Skin of body (tissue), 3 donors: ENCODE measurements at places on chromosomes 5 and 9. TPM values are rescaled to one million over a fixed set of nuclear protein-coding genes. Genes with fewer than 3 reads are reported as not detected.

- DNase-seq: no peak
Observed at GRCh38 chr5:98968056-98968564, 39.3 kb upstream of the CHD1 start.

DNA sequence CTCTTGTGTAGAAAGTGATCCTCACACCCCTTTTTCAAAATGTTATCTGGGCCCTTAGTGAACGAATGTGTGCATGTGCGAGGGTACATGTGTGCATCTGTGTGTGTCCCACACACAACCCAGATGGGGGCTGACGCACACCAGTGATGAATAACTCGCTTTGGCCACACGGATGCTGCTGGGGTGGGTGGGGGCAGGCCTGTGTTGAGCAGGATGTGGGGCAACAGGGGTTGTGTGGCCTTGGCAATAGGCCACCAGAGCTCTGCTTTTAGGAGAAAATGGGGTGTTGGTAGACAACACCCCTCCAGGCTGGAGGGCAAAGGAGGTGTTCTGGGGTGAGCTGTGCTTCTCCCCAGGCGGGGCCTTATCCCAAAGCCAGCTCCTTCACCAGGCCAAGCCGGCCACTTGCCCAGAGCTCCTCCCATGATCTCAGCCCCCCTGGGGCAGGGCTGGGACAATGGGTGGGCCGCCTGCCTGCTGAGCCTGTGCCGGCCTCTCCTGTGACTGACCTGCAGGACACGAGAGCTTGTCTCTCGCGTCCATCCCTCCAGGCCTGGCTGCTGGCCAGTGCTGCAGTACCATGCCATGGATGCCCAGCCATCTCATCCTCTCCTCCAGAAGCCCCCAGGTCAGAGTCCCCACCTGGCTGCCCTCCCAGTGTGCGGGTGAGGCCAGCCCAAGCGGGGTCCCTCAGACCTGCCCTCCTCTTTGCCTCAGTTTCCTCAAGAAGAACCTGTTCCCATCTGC lies 1.7 kb downstream of the DBN1 start:
- no peak for DNase-seq

DNA sequence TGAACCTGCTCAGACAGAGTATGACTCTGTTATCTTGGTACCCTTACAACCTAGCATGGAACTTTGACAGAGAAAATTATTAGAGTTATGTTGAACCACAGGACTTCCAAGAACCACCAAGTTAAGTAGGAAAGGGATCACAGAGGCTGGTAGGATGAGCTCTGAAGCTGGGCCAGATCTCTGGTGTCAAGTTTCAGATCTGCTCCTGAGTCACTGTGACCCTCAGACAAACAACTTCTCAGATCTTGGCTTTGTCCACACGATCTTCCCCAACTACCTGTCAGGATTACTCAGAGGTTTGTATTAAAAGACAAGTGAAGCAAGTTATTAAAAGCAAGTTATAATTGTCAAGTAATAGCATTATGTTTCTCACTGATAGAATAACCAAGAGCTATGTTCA lies 189.0 kb downstream of the SEC61B start:
- DNase-seq: no peak

GRCh38 chr5:37520811-37521210 lies 141.7 kb downstream of the WDR70 start:
- no peak for DNase-seq

DNA sequence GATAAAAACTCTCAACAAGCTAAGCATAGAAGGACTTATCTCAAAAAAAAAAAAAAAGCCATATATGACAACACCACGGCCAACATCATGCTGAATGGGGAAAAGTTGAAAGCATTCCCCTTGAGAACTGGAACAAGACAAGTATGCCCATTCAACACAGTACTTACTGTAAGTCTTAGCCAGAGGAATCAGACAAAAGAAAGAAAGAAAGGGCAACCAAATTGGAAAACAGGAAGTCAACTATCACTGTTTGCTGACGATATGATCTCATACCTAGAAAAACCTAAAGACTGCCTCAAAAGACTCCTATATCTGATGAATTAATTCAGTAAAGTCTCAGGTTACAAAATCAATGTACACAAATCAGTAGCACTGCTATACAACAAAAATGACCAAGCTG lies 24.6 kb upstream of the PTGER4 start:
- DNase-seq: no peak

GRCh38 chr5:127014573-127014972 lies 15.8 kb downstream of the MARCHF3 start:
- no peak for DNase-seq

DNA sequence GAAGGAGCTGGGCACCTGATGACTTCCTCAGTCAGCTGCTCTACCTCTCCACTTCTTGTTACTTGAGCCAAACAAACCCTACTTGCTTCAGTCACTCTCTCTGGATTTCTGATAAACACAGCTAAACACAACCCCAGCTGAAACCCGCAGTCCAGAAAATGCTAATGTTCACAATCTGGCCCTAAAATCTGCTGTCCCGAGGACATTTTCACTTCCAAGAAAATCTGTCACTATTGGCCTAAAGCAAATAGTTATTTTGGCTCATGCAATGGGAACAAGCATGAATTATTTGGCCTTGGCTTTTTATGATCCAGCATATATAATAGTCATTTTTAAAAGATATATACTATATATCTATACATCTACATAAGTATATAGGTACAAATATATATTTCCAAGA lies 19.1 kb downstream of the FAM81B start:
- DNase-seq: no peak

DNA sequence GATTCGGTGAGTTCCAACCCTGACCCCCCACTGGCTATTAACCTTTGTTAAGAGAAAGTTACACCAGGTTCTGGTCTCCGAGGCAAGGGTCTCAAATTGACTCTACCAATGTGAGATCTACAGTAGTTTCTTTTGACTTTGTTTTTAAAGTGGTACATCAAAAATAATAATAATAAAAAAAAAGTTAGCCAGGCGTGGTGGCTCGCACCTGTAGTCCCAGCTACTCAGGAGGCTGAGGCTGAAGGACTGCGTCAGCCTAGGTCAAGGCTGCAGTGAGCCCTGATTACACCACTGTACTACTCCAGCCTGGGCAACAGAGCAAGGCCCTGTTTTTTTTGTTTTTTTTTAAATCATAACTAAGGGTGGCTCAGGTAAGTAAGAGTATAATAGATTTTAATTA lies 1.0 kb upstream of the KLF9 start:
- DNase-seq: no peak

DNA sequence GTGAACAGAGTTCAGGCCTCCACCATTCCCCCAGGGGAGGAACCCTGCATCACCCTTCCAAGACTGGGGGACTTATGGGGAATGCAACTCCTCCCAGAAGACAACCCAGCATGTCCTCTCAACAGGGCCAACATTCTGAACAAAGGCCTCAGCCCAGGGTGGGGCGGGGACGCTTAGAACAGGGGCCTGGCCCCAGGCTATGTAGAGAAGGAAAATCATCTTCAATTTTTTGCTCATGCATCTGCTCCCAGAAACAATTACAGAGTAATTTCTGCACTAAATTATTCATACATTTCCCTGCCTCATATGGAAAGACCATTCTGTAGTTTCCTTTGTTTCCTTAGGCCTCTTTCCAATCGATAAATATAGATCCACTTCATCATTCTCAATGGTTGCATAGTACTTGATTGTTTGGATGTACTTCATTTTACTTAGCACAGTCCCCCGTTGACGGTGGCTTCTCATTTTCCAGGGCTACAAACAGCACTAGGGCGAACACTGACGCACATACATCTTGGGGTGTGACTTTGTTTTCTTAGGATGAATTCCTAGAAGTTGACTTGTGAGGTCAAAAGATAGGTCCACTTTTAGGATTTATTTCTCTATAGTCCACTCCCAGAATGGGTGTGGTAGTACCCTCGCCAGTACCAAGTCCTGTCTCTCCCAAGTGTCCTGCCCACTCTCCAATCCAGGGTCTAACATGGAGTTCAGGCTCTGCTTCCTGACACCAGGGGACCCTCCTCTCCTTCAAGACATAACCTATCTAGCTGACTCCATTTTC lies 27.2 kb upstream of the SMU1 start:
- no peak for DNase-seq

- DNase-seq: no peak
Observed at GRCh38 chr5:157592594-157592993, 17.0 kb upstream of the ADAM19 start.

DNA sequence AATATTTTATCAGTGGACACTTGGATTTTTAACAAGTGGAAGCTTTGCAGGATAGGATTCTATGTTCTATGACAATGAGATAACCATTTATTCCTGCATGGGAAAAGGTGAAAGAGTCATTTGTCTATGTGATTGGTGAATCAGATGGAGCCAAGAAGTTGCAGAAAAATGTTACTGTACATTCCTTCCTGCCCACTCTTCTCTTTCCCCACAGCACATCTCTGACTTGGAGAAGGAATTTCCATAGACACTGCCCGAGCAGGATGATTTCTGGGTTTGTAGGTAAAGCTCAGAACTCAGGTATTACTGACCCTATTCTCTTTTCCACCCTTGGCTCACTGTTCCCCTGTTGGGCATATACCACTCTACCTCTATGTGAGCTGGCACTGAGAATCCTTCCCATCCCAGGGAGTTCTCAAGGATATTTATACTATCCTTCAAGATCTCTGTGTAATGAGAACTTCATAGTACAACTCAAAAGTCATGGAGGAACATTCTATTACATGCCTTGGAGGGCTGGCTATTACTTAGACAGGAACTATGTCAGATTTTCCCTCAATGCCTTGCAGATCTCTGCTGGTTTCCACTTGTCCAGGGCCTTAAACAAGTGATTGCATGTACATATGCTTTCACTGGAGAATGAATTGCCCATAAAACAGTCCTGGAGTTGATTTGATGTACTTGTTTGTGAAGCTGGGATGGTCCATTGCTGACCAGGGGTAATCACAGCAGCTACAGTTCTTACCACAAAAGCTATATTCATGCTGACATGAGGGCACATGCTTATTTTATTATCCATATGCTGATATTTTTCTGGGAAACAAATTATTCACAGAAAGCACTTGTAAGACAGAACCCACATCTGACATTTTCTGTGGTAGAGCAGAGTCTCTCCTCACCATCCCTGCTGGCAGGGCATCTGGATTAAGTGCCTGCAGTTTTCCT lies 24.1 kb downstream of the SLC1A3 start:
- no peak for DNase-seq

DNA sequence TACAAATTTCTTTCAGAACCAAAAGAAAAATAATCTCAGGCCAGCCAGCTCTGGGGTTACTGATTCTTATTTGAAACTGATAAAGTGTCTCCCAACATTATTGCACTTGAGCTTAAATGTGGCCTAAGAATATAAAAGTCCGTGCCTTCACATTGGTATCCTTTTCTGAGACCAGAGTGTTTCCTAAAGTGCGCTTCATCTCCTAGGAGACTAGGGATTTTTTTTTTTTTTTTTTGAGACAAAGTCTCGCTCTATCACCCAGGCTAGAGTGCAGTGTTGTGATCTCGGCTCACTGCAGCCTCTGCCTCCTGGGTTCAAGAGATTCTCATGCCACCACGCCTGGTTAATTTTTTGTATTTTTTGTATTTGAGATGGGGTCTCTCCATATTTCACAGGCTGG lies 23.6 kb upstream of the KCNIP1 start:
- DNase-seq: no peak

GRCh38 chr9:29393064-29393463 lies 1819.8 kb upstream of the C9orf72 start:
- no peak for DNase-seq

DNA sequence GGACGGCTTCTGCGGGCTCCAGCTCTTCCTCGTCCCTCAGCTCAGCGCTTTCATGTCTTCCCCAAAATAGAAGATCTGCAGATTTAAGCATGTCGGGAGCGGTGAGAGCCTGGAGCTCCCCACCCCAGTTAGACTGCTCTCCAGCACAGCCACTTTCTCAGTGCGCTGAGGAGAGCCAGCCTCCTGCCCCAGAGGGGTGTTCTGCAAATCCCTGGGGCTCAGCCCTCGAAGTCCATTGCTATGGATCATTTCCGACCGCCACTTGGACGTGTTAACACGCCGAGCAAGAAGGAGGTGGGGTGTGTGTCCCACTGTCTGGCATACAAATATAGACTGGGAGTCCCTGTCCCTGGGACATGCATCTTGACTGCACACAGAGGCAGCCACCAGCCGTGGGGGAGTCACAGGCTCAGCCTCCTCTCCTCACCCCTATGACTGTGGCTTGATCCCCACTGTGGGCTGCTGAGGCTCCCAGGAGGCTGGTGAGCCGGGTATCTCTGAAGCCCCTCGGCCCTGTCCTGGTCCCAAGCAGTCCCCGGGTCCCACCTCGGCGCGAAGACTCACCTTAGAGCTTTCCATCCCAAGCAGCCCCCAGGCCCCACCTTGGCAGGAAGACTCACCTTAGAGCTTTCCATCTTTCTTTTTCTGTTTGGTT lies 30.0 kb upstream of the RNF130 start:
- no peak for DNase-seq

DNA sequence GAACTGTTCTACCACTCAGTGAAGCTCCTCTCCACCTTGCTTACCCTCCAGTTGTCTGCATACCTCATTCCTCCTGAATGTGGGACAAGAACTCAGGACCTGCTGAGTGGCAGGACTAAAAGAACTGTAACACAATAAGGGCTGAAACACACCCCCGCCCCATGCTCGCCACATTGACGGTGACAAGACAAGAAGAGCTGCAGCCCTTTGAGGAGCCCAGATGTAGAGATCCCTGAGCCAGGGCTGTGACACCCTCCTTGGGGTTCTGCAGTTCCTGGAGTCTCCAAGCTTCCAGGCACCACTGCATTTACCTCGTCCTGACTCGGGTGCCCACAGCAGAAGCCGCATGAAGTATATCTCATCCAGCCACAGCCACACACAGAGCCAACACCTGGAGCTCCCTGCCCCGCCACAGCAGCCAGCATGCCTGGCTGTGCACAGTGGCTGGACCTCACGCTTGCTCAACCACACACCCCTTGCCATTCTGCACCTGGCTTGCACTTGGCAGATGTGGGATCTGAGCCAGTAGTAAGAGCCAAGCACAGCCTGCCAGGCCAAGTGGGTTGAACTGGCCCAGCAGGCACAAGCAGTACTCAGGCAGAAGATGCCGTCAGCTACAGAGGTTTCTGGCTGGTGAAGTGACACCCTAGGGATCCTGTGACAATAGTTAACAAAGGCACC lies 166.1 kb downstream of the RNF180 start:
- no peak for DNase-seq

The LOX gene
- 170 TPM for total RNA-seq

The HEMGN gene
- 30.6 TPM for total RNA-seq

The CEMIP2 gene
- 61.2 TPM for total RNA-seq

The LCP2 gene
- 10.2 TPM for total RNA-seq

The CDH9 gene
- total RNA-seq: not detected

The DOLPP1 gene
- total RNA-seq: 6.2 TPM

The GZMA gene
- 0.89 TPM for total RNA-seq

The PCDHB14 gene
- total RNA-seq: 3.8 TPM

The CDHR2 gene
- total RNA-seq: not detected

The TMEM252 gene
- not detected for total RNA-seq

The CDO1 gene
- total RNA-seq: 26.8 TPM

The GPR150 gene
- total RNA-seq: not detected

The C1QTNF2 gene
- total RNA-seq: 12.3 TPM

The TTC23L gene
- 0.79 TPM for total RNA-seq

The LCN10 gene
- total RNA-seq: not detected

The SFXN1 gene
- total RNA-seq: 25.1 TPM

The PNPLA7 gene
- total RNA-seq: 4.4 TPM
